ENCODE measurements at places on chromosomes 11 and 22.

DNA sequence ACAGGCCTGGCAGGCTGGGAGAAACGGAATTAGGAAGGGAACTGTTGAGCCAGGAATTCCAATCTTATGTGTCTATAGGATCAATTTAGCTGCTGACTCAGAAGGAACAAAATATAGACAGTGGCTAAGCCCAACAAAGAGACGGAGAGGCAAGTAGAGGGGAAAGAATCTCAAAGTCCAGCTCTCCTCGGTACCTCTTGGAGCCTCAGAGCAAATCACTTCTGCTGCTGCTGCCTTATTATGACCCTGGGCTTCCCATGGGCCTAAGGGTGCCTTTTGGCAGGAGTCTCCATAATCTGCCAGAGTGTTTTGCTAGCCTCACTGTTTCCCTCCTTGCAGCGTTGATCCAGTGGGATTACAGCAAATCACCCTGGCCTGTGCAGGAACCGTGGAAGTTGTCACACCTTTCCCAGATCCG is 31.7 kb downstream of the PAX6 start:
- DNase-seq, result no peak

- DNase-seq, result no peak
Observed at GRCh38 chr11:22780952-22781593, 48.5 kb downstream of the SVIP start.

- DNase-seq, result no peak
Observed at GRCh38 chr11:46761807-46762206, 42.8 kb downstream of the F2 start.

GRCh38 chr11:77082838-77083565 is 16.2 kb downstream of the CAPN5 start:
- peak; percentile 39 for DNase-seq

DNA sequence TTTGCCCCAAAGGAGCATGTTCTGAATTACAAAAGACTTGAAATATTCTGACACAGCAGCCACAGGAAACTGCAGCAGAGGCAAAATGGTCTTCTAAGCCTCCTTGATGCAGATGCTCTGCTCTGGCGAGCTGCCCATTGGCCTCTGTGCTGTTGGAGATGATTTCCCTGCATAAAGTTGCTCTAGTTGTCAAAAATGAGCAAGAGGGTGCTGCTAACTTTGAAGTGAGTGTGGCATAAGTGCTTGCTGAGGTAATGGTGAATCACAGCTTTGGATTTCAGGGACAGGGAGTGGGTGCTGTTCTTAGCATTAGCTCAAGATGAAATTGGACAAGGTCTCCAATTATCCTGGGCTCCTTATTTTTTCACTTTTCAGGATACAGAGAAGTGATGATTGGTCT is 435.4 kb downstream of the TMEM135 start:
- DNase-seq, result no peak

DNA sequence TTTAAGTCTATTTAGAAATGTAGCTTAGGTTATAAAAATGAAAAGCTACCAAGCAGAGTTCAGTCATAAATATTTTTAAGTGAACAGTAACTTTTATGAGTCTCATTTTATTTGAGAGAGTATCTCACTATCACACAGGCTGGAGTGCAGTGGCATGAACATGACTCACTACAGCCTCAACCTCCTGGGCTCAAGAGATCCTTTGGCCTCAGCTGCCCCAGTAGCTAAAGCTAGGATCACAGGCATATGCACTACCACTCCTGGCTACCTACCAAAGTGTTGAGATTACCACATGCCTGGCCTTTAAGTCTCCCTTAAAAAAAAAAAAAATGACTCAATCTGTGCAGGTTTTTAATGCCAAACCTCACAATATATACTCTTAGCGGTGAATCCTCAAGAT is 34.7 kb upstream of the CLNS1A start:
- no peak for DNase-seq

DNA sequence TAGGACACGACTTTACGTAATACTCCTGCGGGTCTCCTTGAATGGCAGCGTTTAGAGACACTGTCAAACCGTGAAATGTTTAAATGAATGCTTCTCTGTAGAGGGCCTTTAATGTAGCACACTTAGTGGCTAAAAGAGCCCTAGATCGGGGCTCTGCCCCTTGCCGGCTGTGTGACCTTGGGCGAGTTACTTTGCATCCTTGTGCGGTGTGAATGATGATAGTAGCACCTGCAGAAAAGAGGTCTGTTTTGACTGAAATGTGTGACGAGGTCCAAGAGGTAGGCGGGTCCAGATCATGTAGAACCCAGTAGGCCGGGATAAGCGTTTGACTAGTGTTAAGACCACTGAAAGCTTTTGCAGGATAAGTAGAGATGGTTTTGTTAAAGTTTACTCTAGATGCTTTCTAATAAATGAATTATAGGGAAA is 866 bp downstream of the MED17 start:
- no peak for DNase-seq

DNA sequence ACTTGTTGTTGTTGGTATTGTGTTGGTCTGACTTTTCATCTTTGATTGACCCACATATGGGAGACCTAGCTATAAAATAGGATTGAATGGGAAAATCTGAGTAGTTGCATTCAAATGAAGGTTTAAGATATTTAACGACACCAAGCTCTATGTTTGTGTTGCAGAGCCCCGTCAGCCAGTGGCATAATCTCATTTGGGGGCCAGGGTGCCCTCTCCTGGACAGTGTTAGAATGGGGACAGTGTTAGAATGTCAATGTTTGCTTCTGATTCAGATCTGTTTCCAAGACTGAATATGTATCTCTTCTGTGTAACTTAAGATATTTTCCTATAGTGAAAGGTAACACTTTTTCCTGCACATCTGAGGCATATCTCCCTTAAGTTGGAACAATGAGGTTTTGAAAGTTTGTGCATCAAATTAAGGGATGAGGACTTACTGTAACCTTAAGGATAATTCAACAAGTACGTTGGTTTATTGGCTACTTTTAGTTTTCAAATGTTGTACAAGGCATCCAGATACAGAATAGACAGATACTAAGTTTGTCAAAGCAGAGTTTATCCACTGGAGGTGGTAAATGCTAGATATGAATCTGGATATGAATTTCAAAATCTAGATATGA is 5.3 kb upstream of the OR52M1 start:
- peak; percentile 7 for DNase-seq

DNA sequence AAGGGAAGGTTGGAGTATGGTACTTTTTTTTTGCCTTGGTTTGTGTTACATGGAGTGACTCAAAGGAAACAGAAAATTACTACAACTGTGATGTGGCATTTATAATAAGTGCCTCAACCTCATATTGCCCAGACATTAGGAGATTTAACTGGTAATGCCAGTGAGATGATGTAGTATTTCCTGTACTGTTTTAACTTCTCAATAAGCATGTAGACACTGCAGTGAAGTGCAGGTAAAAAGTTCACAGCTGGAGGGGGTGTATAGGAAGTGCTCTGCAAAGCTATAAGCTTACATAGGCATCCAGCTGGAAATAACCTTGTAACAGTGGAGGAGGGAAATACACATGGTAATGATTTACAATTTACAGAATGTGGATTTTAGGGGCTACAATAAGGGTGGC is 138.2 kb upstream of the MTMR2 start:
- DNase-seq, result peak; percentile 32

DNA sequence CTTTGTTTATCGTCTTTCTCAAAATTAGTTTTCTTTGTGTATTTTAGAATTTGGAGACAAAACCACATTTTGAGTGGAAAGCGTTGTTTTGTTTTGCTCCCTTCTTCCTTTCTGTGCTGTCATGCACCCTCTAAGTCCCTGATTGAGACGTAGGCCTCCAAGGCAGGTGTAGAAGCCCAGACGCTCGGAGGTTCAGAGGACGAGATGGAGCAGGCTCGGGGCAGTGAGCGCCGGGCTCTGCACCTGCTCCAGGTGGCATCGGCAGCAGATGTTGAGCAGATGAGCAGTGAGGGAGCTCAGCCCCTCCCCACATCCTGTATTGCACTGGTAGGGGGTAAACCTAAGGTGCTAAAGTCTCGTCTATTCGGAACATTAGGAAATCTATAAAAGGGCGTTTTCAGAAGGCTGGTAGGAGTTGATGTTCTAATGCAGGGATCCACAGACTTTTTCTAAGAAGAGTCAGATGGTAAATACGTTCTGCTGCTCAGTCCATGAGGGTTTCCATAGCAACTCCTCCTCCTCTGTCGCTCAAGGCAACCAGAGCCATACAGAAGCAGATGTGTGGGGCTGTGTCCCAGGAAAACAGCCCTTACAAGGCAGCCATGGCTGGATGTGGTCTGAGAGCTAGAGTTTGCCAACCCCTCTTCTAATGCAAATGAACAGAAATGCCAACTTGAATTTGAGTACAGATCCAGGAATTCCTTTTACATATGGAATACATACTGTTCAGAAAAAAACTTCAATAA is 724.2 kb downstream of the BRD1 start:
- DNase-seq, result no peak
